Ovary (tissue), 10 donors: ENCODE measurements at places on chromosomes 11 and 22.

GRCh38 chr11:111944651-111945051 is 7.5 kb downstream of the DIXDC1 start:
- no peak for DNase-seq

- DNase-seq = no peak
Observed at GRCh38 chr11:101061606-101062005, 68.0 kb downstream of the PGR start.

- no peak for DNase-seq
Observed at GRCh38 chr11:62383822-62384221, 35.0 kb upstream of the SCGB1A1 start.

DNA sequence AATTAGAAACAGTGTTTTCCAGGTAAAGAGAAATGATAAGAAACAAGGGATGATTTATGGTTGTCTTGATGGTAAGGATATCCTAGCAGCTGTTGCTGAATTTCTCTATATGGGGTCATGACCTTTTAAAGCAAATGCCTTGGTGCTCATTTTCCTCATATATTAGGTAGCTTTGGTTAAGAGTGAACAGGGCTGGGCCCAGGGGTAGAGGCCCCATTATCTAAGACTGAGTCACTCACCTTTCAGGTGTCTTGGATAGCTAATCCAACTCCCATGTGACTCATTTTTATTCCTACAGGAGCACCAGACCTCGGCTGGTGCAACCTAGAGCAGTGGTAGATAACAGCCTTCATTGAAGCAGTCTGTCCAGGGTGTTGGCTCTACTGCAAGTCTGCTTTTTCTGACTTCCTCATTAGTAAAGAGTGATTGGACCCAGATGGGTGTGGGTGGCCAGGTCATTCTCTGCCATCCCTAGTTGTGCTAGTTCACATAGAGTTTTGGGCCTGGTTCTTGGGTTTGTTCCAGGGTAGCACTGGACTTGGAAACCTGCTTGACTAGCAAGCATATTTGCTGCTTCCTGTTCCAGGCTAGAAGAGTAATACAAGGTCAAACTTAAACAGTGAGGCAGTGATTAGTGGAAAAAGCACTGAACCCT is 37.4 kb downstream of the CTNND1 start:
- peak; percentile 47 for DNase-seq

GRCh38 chr11:76394411-76394810 is 13.3 kb downstream of the GVQW3 start:
- no peak for DNase-seq

- DNase-seq = no peak
Observed at GRCh38 chr11:19321351-19321750, 80.6 kb upstream of the E2F8 start.

- no peak for DNase-seq
Observed at GRCh38 chr22:20641198-20641892, 132.6 kb upstream of the SERPIND1 start.
